ENCODE measurements at places on chromosomes 16 and 17.

GRCh38 chr17:39166437-39167335 lies 725 bp upstream of the ARL5C start:
- no peak for DNase-seq

DNA sequence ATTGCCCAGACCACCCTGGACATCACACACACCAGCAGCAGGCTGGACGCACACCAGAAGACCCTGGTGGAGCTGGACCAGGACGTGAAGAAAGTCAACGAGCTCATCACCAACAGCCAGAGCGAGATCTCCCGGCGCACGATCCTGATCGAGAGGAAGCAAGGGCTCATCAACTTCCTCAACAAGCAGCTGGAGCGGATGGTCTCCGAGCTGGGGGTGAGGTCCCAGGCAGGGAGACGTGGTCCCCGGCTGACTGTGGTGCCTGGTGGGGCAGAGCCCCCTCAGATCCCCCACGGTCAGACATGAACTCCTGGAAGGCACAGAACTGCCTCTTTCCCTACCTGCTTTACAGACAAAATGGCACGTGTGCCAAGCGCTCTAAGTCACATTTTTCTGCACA lies 16.6 kb upstream of the GAA start:
- no peak for DNase-seq

DNA sequence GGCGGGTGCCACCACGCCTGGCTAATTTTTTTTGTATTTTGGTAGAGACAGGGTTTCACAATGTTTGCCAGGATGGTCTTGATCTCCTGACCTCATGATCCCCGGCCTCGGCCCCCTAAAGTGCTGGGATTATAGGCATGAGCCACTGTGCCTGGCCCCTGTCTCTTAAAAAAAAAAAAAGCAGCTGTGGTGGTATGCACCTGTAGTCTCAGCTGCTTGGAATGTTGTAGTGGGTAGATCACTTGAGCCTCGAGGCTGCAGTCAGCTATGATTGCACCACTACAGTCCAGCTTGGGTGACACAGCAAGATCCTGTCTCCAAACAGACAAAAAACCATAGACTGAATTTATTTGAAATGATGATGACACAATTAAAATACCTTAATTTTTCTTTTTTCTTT lies 24.3 kb downstream of the CDK12 start:
- no peak for DNase-seq

DNA sequence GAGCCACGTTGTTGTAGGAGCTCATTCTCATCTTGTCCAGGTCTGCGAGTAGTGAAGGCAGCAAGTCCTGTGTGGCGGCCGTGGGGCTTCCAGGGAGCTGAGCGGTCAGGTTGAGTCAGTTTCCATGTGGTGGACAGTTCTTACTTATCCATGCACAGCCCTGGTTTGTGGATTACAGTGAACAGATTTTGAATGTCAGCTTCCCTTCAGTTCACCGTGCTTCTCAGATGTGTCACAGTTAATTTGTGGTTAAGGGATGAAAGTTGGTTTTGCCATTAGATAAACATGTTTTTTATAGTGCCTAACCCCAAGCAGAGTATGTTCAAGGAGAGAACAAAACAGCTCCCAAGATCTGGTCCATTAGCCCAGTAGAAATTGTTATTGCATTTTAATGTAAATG lies 103.1 kb downstream of the RPTOR start:
- DNase-seq = no peak

- peak; percentile 61 for DNase-seq
Measured at GRCh38 chr16:1309888-1310831, 724 bp downstream of the UBE2I start.

DNA sequence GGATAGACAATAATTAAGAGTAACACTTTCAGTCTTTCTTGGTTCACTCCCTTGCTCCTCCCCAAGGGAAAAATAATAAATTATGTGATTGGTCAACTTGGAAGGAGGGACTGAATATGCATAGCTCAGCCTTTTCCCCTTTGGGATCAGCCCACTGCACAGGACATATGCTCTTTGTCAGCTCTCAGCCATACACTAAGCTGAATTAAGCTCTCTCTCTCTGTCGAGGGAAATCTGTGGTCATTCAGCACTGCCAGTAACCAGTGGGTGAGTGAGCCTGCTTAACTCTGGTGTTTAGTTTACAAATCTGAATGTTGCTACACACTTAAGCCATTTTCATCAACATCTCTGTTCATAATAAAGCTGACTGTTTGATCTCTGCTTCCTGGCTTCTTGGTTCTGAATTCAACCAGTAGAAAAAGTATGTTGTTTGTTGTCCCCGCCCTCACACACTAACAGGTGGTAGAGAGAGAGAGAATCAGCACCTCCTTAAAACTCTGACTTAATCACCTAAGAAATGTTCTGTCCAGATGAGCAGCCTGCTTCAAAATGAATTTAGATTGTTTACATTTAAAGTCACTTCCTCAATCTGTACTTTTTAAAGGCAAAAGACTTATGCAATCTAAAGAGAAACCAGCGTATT lies 102.3 kb upstream of the C17orf78 start:
- DNase-seq = no peak

- DNase-seq = no peak
Measured at GRCh38 chr16:83908798-83909197, 9.9 kb downstream of the MLYCD start.

DNA sequence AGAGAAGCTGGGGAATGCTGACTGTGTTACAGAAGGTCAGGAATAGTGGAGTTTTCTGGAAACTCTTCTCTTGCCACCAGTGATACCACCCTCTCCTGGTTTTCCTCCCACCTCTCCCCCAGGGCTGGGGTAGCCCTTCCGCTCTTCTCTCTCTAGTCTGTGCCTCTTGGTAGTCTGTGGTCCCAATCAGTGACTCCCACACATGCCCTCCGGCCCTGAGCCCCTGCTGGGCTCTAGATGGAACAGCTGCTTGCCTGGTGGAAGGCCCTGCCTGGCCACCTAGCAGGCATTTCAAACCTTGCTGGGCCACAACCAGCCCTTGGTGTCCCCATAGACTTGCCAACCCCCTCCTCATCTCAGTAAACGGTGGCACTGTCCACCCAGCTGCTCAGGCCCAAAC lies 15.2 kb upstream of the MTSS2 start:
- no peak for DNase-seq

DNA sequence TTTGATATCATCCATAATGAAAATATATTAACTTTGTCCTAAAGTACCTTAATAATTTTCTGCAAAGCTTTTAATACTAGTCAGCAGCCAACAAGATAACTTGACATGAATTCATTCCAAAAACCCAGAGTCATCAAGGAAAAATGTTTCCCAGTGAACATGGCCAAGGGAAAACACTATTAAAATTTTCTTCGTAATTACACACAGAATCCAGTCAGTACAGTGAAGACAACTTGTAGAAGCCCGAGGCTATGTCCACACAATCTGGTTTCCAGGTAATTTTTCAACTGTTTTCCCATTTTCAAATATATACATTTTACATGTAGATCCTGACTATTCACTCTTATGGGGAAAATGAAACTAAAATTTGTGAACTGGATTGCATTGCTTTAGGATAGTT lies 600.9 kb downstream of the CDH8 start:
- DNase-seq = no peak

DNA sequence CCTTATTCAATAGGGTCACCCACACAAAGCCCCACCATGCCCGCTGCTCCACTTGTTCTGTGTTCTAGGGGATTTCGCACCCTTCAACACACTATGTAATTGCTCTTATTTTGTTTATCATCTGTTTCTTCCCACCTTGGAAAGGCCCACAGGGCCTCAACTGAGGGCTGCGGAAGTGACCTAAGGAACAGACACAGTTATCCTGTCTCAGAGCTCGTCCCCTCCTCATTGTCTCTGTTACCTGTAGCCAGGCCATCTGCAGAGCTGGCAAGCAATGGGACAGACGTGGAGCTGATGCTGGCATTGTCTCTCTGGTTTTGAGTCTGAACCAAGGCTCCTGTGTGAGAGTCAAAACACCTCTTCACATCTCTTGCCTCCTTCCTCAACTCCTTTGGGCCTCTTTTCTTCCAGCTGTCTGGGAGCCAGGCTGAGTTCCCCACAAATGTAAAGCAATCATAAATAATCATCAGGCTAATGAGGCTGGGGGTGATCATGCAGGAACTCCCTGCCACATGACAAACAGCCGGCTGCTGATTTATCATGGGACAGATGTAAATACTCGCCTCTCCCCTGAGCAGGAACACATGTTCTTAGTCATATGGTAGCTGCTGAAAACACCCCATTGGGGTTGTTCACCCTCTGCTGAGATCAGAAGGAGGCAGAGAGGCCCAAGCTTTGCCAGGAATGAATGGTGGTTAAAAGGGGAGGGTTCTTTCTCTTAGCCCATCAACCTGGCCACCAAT lies 71.9 kb downstream of the AXIN2 start:
- no peak for DNase-seq
